ENCODE measurements at places on chromosomes 4 and X. TPM values are rescaled to one million over a fixed set of nuclear protein-coding genes. Genes with fewer than 3 reads are reported as not detected.
A peak's percentile ranks its signal among the peaks of the same experiment; 100 is the strongest.

Gene LGI2
- not detected for total RNA-seq

DNA sequence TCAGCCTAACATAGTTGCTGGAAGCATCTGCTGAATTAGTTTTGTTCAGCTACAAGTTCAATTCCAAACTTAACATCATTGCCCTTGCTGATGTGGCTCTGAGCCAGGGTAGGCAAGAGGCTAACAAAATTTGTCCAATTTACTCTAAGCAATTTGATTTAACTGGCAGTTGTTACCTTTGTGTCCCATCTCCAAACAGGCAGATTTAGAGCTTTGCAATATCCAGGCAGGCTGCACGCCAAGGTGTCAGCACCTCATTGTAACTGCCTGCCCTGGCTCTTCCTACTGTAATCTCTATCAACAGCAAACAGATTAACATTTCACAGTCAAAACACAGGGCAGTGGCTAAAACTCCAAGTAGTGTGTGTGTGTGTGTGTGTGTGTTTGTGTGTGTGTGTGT, 2070.6 kb downstream of the PCDH7 start:
- no peaks in the 10 kb centered on the region for H3K27me3 ChIP-seq
- no peaks in the 10 kb centered on the region for H3K36me3 ChIP-seq
- no peak for DNase-seq
- no peak overlapping the region for H3K27ac ChIP-seq

- no peak for DNase-seq
- no peaks in the 10 kb centered on the region for H3K27me3 ChIP-seq
- H3K4me3 ChIP-seq = no peak overlapping the region
- no peak overlapping the region for H3K27ac ChIP-seq
- H3K36me3 ChIP-seq = no peaks in the 10 kb centered on the region
These were observed 108.4 kb downstream of the LINC00632 start for GRCh38 chrX:140817943-140818342.

- no peaks in the 10 kb centered on the region for H3K36me3 ChIP-seq
- H3K4me3 ChIP-seq = no peak overlapping the region
- no peak overlapping the region for H3K27ac ChIP-seq
- no peaks in the 10 kb centered on the region for H3K4me1 ChIP-seq
- no peak for DNase-seq
These were observed 40.0 kb downstream of the RIPPLY1 start for GRCh38 chrX:106862972-106863688.

DNA sequence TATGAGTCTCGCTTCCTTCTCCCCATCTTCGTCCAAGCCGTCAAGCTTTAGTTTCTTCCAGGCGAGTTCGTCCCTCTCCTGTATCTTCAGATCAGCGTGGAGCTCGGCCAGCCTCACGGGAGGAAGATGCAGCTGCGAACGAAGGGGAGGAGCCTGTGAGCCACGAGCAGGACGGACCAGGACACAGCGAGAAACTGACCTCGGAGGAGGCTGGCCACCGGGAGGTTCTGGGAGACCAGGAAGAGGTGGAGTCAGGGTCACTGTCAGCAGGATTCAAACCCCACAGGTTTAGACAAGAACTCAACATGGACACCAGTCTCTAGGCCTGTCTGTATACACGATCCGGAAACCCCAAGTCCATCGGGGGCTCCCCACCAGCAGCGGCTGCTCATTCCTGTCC, 7.3 kb downstream of the LRPAP1 start:
- no peaks in the 10 kb centered on the region for H3K27me3 ChIP-seq
- H3K36me3 ChIP-seq = no peaks in the 10 kb centered on the region
- no peak overlapping the region for H3K27ac ChIP-seq

- H3K4me1 ChIP-seq = peaks cover 26% of the 10 kb centered on the region
- DNase-seq = peak; percentile 64
- peak within 1 kb of the TSS; percentile 94 for H3K27ac ChIP-seq
- no peaks in the 10 kb centered on the region for H3K27me3 ChIP-seq
- H3K4me3 ChIP-seq = peak within 1 kb of the TSS; percentile 97
These were observed at the start of gene ITM2A for GRCh38 chrX:79366873-79367749. Gene ITM2A (minus strand): TSS chrX:79367334. CDS start chrX:79367215, 119 bp downstream.

GRCh38 chr4:27085396-27085795, 224.8 kb downstream of the STIM2 start:
- H3K27me3 ChIP-seq = peaks cover 41% of the 10 kb centered on the region
- H3K36me3 ChIP-seq = no peaks in the 10 kb centered on the region
- H3K27ac ChIP-seq = no peak overlapping the region
- DNase-seq = no peak
- no peak overlapping the region for H3K4me3 ChIP-seq
- peaks cover 5% of the 10 kb centered on the region for H3K4me1 ChIP-seq

Data from activated naive CD8-positive, alpha-beta T cell treated with anti-CD3 and anti-CD28 coated beads, Interleukin-2, amount 10 ng/mL, durations not matched to agents 7 days and 5 days (primary cell).